ENCODE measurements at places on chromosomes 6 and 20.

- DNase-seq = no peak
Measured at GRCh38 chr6:160331753-160332152, 16.4 kb upstream of the SLC22A3 start.

GRCh38 chr20:2000285-2000684 lies 6.4 kb upstream of the PDYN start:
- peak; percentile 29 for DNase-seq

DNA sequence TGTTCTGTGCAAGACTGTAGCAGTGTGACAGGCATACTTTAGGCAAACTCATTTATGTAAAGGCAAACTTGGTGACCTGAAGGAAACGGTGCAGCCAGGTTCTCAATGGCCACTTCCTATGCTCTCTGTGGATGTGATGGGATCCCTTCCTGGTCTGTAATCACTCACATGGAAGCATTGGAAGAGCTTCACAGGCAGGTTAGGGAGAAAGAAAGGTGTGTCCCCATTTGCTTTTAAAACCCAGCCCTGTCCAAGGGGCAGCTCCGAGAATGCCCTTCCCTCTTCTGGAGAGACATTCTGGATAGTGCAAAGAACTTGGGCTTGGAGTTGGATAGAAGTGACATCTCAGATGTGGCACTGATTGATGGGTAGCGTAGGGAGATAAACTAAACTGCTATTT lies 28.1 kb downstream of the CEP43 start:
- DNase-seq = no peak

DNA sequence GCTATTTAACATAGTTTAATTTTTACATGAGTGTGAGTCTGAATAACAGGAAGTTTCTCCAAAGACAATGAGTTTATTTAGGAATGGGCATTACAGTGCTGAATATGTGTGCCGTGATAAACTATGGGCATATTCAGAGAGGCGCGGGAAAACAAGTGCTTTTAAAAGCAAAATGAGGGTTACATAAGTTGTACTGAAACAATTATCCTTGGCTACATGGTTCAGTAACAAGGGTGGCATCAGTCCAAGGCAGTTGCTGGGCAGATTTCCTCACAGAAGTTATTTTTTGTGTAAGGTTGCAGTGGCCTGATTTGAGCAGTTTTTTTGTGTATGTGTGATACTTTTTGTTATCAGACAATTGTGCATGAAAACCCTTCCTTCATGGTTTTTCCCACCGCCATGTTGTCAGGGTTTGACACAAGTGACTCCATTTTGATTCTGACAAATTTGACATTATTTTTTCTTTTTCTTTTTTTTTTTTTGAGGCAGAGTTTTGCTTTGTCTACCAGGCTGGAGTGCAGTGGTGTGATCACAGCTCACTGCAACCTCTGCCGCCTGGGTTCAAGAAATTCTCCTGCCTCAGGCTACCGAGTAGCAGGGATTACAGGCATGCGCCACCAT lies 22.3 kb upstream of the PXDC1 start:
- no peak for DNase-seq

DNA sequence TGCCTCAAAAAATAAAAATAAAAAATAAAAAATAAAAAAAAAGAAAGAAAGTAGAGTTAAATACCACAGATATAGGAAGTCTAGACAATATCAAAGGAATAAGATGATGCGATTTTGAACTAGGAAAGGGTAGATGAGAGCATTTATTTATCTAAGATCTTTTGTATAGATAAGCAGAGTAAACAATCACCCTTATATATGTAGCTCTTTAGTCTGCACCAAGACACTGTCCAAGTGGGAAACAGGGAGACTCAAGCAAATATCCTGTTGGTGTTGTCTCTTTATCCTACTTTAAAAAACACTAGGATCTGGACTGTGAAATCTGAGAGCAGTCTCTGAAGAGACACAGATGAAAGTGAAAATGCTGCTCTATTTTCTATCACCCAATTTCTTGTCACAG lies 587.0 kb upstream of the FLRT3 start:
- DNase-seq = no peak
